ENCODE measurements at places on chromosomes 1 and 21.

GRCh38 chr1:22490309-22490708 is 38.7 kb downstream of the ZBTB40 start:
- no peak for DNase-seq

- no peak for DNase-seq
These were observed 298.3 kb downstream of the PDE4B start for GRCh38 chr1:66090859-66091457.

GRCh38 chr1:193558491-193559028 is 372.1 kb upstream of the B3GALT2 start:
- DNase-seq = no peak

- no peak for DNase-seq
These were observed 44.2 kb downstream of the CTH start for GRCh38 chr1:70455291-70455690.

DNA sequence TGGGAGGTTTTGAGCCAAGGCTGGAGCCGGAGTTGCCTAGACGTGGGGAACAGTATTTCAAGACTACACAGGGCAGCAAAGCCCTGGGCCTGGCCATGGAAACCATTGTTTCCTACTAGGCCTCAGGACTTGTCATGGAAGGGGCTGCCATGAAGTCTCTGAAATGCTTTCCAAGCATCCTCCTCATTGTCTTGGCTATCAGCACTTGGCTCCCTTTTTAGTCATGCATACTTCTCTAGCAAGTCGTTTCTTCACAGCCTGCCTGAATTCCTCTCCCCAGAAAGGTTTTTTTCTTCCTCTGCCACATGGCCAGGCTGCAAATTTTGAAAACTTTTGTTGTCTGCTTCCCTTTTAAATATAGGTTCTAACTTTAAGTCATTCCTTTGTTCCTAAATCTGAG is 406.6 kb upstream of the TMPRSS15 start:
- no peak for DNase-seq

Measured in substantia nigra (tissue), 51 donors.